ENCODE measurements at places on chromosomes 13 and 19.
A peak's percentile ranks its signal among the peaks of the same experiment; 100 is the strongest.

DNA sequence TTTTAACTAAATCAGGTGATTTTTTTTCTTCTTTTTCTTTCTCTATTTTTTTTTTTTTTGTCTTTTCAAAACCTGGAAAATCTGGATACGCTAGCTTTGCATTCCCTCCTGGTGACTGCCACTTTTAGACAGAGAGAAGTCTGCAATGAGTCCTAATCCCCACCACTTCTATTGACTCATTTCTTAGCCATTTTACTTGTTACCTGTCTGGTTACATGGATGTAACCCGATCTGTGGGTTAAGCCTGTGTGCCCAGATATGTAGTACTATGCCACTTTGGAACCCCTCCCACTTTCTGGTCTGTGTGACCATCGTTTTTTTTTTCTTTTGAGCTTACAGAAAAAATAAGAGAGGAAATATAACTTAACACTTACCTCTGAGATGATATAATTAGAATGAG lies 817.8 kb upstream of the PCDH9 start:
- no peak for DNase-seq

GRCh38 chr13:41075034-41075433 lies 13.7 kb downstream of the WBP4 start:
- DNase-seq = no peak

- DNase-seq = no peak
These were observed 29.8 kb downstream of the DPF1 start for GRCh38 chr19:38194061-38194701.

GRCh38 chr13:75481176-75482069 lies 546 bp downstream of the TBC1D4 start:
- peak; percentile 78 for DNase-seq

GRCh38 chr19:16441661-16442162 lies 30.1 kb downstream of the EPS15L1 start:
- DNase-seq = peak; percentile 73

DNA sequence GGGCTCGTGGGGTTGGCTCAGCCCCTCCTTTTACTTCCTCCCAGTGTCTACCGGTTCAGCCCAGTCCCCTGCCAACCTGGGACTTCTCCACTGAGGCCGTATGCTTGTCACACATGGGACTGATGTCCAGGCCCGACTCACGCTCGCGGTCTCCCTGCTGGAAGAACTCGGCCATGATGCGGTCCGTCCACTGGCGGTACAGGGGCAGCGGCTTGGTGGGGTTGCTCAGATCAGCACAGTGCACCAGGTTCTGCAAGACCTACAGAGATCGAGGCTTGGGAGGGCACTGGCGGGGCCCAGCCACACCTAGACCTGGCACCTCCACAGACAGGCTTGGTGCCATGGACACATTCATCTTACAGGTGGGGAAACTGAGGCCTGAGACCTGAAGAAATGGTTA lies 7.8 kb upstream of the RAB3A start:
- no peak for DNase-seq

DNA sequence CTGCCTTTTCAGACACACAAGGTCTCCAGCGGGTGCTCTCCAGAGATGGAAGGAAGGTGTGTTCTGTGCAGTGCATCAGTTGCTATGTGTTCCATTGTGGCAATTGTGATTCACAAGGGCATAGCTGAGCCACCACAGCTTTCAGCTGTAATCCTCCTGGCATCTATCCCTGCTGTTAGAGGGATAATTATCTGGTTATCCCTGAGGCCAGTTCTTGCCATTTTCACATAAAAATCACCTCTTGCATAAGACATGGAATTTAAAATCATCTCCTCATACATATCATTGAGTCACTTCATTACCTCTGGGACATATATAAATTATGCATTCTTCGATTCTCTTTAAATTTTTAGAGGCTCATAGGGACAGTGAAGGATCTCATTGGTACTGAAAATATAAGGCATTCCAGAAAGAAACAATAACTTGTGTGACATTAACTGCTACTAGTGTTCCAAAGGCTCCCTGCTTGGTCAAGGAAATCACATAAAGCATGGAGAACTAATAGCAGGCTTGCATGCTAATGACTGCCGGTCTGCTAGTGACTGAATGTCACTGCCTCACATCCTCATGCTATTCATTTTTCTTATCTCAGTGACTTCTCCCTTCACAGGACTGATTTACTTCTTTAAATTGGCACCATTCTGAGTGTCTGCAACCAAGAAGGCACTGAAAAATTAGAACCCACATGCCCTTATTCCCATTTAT lies 214.0 kb downstream of the ENOX1 start:
- DNase-seq = no peak

DNA sequence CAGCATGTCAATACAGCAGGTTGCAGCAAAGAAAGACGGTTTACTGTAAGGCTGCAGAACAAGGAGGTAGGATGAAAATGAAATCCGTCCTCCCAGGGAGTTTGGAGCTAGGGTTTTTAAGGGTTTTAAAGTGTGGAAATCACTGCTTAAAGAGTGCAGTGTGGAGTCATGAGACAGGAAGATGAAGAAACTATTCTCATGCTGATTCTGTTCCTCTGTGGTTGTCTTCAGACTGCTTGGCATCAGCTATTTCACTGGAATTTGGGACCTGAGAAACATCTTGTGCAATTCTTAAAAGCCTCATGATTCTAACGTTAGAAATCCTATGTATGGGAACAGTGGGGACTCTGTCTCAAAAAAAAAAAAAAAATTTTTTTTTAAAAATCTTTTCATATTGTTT lies 11.4 kb downstream of the ZNF331 start:
- DNase-seq = no peak

All from ecto neural progenitor cell (in vitro differentiated cells).